ENCODE measurements at places on chromosomes 16 and 17.

GRCh38 chr16:73062743-73063733 lies 15.1 kb upstream of the ZFHX3 start:
- DNase-seq, result no peak

DNA sequence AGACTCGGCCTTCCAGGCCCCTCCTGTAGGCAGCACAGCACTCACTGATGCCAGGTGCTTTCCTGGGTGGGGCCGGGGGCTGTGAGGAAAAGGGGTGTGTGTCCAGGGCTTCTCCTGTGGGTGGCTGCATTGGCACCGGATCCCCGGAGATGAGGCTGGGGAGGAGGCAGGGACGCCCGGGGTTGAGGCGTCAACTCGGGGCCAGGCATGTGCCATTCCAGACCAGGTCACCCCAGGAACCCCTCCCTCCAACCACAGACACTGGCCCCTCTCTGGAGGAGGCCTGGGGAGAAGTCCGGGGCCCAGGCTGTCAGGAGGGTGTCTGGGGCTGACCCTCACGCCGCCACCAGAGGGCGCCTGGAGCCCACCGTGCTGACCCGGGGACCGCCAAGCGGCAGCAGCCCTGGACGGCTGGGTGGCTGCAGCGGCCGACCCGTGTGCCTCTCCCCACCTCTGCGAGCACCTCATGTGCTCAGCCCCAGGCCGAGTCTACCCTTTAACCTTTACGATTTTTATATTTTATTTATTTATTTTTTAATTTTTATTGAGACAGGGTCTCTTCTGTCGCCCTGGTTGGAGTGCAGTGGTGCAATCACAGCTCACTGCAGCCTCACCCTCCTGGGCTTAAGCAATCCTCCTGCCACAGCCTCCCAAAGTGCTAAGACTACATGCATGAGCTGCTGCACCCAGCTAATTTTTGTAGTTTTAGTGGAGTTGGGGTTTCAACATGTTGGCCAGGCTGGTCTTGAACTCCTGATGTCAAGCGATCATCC lies 3.2 kb upstream of the METRN start:
- DNase-seq, result peak; percentile 94

GRCh38 chr17:45584092-45585036 lies 93.8 kb upstream of the PLEKHM1 start:
- peak; percentile 82 for DNase-seq

- no peak for DNase-seq
Measured at GRCh38 chr16:4588961-4589360, 25.7 kb downstream of the UBALD1 start.

DNA sequence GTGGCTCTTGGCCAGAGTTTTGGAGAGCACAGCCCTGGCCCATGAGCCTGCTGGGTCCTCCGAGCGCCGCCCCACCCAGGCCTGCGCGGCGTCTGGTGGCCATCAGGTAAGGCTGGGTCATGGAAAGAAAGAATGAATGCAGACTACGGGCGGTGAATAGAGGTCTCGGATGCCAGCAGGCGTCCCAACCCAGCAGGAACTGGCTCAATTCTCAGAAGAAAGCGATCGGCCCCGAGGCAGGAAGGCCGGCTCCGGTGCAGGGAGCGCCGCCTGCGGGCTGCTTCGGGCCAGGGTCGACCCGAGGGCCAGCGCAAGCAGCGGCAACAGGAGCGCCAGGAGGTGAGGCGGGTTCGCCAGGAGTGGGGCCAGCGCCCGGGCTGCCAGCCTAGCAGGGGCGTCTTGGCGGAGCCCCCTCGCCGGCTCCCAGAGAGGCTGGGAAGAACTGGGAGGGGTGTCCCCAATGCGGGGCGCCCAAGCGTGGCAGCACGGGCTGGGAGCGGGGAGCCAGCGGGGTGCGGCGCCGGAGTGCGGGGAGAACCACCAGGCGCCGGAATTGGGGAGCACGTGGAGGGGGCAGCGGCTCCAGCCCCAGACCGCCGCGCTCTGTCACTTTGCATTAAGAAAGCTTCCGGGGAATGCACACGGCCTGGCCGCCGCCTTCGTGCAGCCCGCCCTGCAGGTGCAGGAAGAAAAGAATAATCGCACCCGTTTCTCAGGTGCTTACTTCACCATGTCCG lies 7.1 kb upstream of the TMC5 start:
- DNase-seq, result peak; percentile 63

GRCh38 chr16:17590711-17591654 lies 120.2 kb upstream of the XYLT1 start:
- no peak for DNase-seq

GRCh38 chr16:69794486-69794885 lies 32.4 kb downstream of the WWP2 start:
- DNase-seq, result no peak

DNA sequence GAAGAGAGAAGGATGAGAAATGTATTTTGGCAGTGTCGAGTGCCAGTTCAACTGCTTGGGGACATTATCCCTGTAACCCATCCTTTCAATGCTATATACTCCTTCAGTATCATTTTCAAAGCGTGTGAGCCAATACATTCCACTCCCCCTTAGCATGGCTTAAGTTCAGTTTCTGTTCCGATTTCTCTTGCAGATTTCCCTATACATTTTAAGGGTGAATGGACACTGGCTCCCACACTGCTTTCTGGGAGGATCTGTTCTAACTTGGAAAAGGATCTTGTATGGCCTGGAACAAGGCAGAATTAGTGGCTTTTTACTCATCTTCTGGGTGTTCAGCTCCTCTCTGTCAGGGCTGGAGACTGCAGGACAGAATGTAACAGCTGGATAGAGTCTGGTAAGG lies 333.8 kb downstream of the HAPSTR1 start:
- no peak for DNase-seq

DNA sequence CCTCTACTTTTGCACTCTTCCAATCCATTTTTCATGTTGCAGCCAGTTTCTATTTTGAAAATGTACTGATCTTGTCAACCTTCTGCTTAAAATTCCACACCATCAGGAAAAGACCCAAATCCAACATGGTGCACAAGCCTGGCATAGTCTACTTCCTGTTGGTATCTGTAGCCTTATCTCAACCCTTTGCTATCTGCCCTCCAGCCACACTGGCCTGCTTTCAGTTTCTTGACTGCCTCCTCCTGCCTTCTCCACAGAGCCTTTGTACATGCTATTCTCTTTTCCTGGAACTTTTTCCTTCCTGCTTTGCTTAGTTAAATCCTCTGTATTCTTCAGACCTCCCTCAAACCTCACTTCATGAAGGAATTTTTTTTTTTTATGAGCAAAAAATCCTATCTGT lies 31.5 kb downstream of the NLRP1 start:
- DNase-seq, result no peak

- no peak for DNase-seq
Measured at GRCh38 chr16:25613931-25614330, 77.8 kb upstream of the HS3ST4 start.

- no peak for DNase-seq
Measured at GRCh38 chr17:63762161-63763078, 11.0 kb downstream of the CCDC47 start.

GRCh38 chr17:37516127-37516571 lies 26.5 kb downstream of the DUSP14 start:
- DNase-seq, result no peak

DNA sequence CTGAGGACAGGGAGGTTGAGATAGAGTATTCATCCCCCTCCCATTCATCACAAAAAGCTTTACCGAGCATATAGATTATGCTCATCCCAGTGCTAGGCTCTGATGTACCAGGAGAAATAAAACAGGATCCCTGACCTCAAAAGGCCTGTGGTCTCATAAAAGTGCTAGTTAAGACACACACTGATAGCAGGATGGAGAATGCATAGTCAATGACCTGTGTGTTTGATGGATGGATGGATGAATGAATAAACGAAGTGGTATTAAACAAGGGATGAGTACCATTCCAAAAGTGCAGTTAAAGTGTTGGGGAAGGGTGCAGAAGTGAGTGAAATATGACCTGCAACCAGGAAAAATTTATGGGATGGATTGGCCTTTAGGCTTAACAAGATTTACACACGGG lies 133.9 kb upstream of the NUDT7 start:
- no peak for DNase-seq

DNA sequence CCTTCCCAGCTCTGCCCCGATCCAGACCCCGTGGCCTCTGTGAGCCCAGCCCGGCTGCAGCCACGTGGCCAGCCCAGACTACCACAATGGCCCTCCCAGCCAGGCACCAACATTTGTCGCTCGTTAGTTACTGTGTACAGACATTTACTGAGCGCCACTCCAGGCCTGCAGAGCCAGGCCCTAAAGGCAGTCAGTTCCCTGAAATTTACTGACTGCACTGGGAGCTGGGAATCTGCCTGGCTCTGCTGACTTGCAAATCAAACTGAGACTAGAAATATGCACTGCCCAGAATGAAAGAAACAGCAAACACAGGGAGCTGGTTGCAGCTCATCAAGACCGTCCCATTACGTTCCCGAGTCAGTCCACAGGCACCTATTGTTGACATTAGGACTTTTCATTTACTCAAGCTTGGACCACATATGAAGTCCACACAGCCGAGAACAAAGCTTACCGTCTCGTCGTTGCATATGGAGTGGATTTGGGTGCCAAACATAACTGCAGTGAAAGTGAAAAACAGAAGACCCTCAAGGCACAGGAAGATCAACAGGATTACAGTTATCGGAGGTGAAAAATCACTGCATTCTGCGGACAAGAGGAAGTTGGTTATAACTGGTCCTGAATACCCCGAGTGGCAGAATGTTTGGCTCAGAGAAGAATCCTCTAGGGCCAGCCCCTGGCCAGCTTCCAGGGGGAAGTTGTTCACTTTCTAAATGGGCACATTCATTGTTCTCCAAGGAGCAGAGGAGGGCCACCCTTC lies 34.5 kb downstream of the ZDHHC7 start:
- DNase-seq, result no peak

GRCh38 chr17:75683583-75683982 lies 16.4 kb downstream of the SAP30BP start:
- no peak for DNase-seq

DNA sequence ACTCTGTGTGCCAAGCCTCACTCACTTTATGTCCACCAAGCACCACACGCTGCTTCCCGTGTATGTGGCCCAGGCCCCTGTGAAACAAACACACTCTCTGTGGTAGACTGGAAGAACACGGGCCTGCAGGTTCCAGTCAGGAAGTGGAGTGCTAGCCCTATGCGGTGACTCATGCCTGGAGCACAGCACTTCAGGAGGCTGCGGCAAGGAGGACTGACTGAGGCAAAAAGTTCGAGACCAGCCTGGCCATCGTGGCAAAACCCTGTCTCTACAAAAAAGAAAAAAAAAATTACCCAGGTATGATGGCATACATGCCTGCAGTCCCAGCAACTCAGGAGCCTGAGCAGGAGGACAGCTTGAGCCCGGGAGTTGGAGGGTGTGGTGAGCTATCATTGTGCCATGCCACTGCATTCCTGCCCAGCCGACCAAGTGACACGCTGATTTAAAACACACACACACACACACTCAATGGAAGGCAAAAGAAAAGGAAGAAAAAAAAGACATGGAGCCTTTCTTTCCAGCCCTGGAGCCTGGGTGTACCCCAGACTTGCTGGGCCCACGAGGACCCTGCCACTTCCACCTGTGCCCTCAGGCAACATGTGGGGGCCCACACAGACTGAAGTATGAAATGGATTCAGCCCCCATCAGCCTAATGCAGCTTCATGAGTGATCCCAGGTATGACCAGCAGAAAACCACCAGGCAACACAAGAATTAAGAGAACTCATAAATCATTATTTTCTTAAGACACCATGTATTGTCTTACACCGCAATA lies 126.6 kb downstream of the ANKRD11 start:
- DNase-seq, result no peak

DNA sequence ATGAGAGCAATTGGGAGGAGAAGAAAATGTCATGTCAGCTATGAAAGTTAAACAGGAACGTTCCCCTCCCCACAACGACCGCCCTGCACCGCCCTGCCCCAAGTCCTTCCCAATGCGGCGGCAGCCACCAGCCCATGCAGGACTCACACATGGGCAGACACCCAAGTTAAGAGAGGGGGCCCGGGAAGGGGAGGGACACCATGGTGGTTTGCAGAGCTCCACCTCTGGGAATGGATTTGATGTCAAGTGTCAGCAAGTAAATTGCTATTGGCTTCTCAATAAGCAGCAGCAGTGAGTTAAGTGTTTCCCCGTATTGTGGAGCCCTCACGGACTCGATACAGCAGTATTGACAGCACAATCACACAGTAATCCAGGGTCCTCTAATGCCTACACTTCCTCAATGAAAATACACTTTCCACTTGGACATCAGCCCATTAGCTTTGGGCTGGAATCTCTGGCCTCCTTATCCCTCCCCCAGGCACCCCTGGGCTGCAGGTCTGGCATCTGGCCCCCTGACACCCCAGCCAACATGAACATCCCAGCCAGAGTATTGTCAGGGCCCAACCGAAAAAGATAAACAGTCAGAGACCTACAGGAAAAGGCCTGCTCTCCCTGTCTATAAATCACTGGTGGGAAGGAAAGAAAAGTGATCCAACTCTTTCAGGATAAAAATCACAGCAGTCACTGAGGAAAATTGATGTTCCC lies 22.6 kb downstream of the ZFHX3 start:
- DNase-seq, result no peak

- no peak for DNase-seq
Measured at GRCh38 chr17:36940313-36941264, 3.3 kb downstream of the LHX1 start.

GRCh38 chr17:21025451-21025850 lies 17.4 kb downstream of the USP22 start:
- no peak for DNase-seq

GRCh38 chr16:83851473-83851872 lies 43.7 kb downstream of the HSBP1 start:
- no peak for DNase-seq

DNA sequence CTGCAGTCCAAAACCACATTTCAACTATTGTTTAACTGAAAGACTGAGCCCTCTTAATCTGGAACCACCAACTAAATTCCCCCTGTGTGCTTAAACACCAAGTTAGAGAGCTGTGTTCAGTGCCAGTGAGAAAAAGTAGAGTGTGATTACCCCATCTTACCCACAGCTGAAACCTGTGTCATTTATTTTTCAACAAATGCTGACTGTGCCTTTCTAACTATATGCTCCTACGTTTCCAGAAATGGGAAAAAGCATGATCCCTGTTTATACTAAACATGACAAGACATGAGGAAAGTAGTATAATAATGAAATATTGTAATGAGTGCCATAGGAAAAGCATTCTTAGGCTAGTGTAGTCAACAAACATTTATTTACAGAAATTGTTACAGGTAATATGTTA lies 7.4 kb upstream of the TOX3 start:
- DNase-seq, result no peak

DNA sequence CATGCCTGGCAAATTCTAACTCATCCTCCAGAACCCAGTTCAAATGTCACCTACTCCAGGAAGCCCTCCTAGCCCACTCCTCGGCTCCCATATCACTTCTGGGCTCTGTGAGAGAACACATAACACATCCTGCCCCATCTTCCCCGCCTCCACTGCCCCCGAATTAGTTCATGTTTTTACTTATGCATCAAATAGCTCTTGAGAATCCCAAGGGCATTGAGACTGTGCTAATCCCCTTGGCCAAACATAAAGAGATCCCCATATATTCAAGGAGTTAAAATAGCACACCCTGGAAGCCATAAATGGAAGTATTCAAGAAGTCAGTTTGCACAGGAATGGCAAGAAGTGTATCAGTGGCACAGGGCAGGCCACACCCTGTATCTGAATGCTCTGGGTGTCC lies 2.0 kb upstream of the CREBBP start:
- no peak for DNase-seq

All from GM13976 (cell line).